ENCODE measurements at places on chromosomes 16 and 17. TPM values are rescaled to one million over a fixed set of nuclear protein-coding genes. Genes with fewer than 3 reads are reported as not detected.

Gene HOXB8
- not detected for total RNA-seq

Gene UTP18
- 44.0 TPM for total RNA-seq

Gene HIC1
- total RNA-seq, result 102 TPM

Gene TXNDC17
- total RNA-seq, result 72.2 TPM

Gene ITGAD
- not detected for total RNA-seq

Gene MYH2
- total RNA-seq, result not detected

Gene KRTAP4-1
- total RNA-seq, result not detected

Gene WNT9B
- total RNA-seq, result under 0.01 TPM

Gene PTGES3L
- total RNA-seq, result 1.3 TPM

Gene KRT24
- total RNA-seq, result not detected

Gene IRF8
- not detected for total RNA-seq

Gene CAPN15
- total RNA-seq, result 37.1 TPM

Gene KRTAP4-6
- total RNA-seq, result not detected

Gene CTRB2
- total RNA-seq, result not detected

Gene FAM20A
- total RNA-seq, result 2.2 TPM

Gene ABCA6
- 6.4 TPM for total RNA-seq

Gene NLRC5
- total RNA-seq, result 67.6 TPM

Gene SPATA32
- total RNA-seq, result not detected

Gene GUCY2D
- under 0.01 TPM for total RNA-seq

Gene CWC25
- total RNA-seq, result 9.0 TPM

Gene CCL1
- not detected for total RNA-seq

Gene ITGAL
- total RNA-seq, result not detected

Gene AIPL1
- total RNA-seq, result not detected

Gene KRTAP3-1
- not detected for total RNA-seq

Gene CD300E
- not detected for total RNA-seq

Gene DVL2
- 102 TPM for total RNA-seq

Gene RCVRN
- not detected for total RNA-seq

Gene MPP3
- 8.7 TPM for total RNA-seq

Gene TPSG1
- not detected for total RNA-seq

Gene HOXB7
- 1.7 TPM for total RNA-seq

Gene HOXB5
- total RNA-seq, result 0.32 TPM

Gene ATP2A1
- total RNA-seq, result under 0.01 TPM

Gene FSCN2
- total RNA-seq, result 1.7 TPM

Gene ITGAX
- total RNA-seq, result not detected

Gene KIF19
- total RNA-seq, result not detected

Gene CES4A
- 1.9 TPM for total RNA-seq

Data from fibroblast of villous mesenchyme (primary cell).